Activated T-helper 2 cell treated with anti-CD3 and anti-CD28 coated beads, Interferon-gamma antibody, Interleukin-2, Interleukin-4, amounts not matched to agents 10 μg/mL and 5 μg/mL and 100 μg/mL, durations not matched to agents 14 hours and 24 hours and 36 hours (primary cell): ENCODE measurements at places on chromosomes 13 and 19. TPM values are rescaled to one million over a fixed set of nuclear protein-coding genes. Genes with fewer than 3 reads are reported as not detected.

RAB20 gene
- total RNA-seq: 2.8 and 4.0 TPM in 2 replicates

PDX1 gene
- not detected in 2 replicates for total RNA-seq

RTBDN gene
- not detected in 2 replicates for total RNA-seq

SH2D3A gene
- total RNA-seq: 7.7 and 8.7 TPM in 2 replicates

DNA sequence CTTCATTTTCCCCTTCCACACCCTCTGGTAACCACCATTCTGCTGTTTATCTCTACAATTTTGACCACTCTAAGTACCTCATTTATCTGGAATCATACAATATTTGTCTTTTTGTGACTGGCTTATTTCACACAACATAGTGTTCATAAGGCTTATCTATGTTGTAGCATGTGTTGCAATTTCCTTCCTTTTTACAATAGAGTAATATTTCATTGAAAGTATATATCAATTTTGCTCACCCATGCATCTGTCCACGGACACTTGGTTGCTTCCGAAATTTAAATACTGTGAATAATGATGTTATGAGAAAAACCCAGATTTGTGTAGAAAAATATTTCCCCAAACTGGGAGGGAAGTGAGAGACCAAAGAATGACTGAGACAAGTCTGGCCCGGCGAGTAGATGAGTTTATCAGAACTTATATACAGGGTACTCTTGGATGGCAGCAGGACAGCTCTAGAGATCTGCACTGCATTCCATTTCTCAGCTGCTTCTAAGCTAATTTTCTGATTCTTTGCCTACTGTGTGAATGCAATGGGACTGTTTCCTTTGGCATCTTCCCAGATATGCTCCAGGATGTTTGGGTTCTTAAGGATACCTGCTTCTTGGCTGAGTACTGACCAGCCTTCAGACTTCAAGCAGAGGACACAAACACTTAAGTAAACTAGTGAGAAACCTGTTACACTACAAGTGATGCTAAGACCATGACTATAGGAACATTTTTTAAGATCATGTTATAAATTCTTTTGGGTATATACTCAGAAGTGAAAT is 834.0 kb upstream of the PCDH9 start:
- DNase-seq: no peak

DNA sequence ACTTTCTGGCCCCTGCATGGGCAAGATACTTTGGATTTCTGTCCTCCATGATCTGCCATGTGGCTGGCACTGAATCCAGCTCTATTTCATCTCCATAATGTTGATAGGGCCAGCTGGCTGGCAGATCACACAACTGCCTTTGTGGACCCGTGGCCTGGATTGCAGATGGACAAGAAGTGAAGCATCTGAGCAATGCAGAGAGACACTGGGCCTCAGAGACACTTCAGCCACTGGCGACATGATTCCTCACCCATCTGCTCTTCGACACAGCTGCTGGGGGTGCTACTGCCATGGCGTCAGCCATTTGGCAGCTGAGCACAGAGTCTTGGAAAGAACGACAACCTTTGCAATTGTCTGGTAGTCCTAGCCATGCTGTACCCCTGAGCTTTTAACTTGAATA is 79.5 kb upstream of the MYO16 start:
- no peak for DNase-seq

DNA sequence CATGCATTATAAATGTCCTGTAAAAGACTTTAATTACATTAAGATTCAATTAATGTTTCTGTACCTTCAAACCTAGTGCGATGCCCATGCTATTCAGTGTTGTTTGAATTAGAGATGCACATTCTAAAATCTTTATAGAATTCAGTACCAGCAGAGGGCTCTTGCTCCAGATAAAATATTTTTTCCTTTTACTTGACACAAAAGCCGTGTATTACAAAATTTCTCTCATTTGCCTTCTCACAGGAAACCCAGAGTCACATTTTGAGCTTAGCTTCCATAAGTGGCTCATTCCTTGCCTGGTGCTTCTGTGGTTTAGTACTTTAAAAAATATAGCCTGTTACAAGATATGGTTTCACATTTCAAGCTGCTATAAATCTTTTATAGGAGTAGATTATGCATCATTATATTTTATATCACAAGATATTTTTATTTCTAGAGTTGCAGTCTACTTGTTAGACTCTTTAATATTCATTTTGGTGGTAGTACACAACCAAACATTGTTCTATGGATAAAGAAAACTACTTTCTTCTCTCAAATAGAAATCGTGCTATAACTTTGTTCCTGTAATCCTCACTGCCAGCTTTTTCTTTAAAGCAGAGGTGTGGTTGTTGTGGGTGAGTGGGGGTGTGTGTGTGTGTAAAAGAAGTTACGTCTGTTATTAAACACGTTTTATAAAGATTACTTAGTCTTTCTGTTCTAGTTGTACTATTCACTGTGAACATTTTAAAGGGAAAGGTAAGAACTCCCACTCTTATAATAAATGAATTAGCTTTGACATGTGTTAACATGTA is 101.4 kb downstream of the RNF17 start:
- DNase-seq: no peak

DNA sequence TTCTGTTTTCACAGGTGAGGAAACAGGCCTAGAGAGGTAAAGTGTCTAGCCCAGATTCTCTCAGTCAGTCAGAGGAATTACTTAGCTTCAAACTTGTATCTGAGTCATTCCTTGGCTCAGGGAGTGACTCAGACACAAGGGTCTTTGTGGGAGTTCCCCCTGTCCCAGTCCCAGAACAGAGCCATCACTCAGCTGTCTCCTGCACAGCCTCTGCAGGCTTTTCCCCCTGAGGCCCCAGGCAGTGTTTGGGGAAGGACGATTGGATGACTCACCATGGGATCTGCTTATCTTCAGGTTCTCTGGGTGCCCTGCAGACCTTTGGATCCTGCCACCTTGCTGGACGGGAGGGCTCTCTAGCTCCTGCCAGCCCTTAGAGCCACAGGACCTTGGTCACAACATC is 13.2 kb downstream of the ZNF793 start:
- no peak for DNase-seq

DNA sequence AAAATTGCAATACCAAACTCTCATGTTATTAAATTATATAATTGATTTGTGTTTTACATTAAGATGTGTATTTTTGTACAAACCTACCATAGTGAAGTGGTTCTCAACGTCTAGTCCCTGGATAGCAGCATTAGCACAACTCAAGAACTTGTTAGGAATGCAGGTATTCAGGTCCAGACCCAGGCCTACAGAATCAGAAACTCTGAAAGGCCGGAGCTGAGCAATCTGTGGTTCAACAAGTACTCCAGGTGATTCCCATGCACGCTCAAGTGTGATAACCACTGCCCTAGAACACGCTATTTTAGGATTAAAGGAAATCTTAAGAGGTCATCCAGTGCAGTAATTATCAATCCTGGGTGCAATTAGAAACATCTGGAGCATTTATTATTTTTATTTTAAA is 456.3 kb downstream of the IRS2 start:
- no peak for DNase-seq

DNA sequence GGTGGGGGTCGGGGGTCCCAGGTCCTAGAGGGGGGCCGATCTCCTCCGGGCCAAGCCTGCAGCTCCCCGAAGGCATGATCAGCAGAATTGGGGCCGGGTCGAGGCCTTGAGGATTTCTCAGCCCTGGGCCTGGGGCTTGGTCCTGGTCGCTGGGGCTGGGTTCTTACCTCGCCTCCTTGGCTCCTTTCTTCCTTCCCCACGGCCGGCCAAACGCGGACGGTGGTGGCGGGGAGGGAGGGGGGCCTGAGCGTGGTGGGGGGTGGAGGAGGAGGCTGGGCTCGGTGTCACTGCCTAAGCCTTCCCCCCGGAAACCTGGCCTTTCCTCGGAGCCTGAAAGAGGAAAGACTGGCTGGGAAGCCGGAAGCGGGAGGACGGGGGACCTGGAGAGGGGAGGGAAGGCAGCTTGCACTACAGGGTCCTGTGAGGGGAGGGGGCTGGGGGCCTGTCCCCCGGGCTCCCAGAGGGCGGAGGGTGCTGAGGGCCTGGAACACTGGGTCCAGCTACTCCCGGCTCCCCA is at the start of gene ZNF579:
Gene ZNF579, minus strand, starts transcription at position 221 of the 517 bp plus-strand sequence. CDS start 1,209 bp downstream, outside the sequence.
- peak; percentile 68 for DNase-seq

DNA sequence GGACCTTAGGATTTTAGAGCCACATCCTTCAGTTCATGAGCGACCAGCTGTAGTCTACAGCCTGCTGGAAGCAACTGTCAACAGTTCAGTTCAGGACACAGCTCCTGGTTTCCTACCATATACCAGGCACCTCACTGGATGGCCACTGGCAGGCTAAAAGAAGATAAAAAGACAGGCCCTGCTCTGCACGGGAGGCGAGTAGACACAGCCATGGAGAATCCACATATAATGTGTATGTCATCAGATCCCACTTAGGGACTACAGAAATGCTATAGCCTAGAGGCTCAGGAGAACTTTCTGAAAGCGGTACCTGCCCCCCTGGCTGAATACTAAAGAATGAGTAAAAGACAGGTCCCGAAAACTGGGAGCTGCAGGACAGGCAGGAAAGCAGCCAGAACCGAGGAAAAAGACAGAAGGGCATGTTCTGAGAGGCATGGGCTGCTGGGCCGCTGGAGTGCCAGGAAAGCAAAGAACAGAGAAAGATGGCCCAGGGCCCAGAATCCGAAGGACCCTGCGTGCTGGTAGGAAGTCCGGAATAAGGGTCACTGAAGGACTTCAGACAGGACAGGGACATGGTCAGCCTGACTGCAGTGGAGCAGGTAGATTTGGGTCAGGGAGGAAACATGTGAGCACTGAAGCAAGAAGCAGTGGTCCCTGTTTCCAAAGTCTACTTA is 23.5 kb downstream of the DZIP1 start:
- DNase-seq: no peak

- DNase-seq: no peak
Measured at GRCh38 chr19:16347706-16348105, 23.1 kb downstream of the KLF2 start.

DNA sequence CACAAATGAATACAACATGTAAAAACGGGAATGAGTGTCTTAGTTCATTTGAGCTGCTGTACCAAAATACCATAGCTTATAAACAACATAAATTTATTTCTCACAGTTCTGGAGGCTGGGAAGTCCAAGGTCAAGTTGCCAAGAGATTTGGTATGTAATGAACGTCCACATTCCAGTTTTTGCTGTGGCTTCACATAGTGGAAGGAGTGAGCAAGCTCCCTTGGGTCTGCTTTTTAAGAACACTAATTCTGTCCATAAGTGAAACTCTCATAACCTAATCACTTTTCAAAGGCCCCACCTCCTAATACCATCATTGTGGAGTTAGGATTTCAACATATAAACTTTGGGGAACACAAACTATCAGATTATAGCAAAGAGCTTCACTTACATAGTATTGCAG is 1189.6 kb downstream of the PCDH9 start:
- DNase-seq: no peak

GRCh38 chr13:48563626-48564025 is 30.7 kb upstream of the RCBTB2 start:
- no peak for DNase-seq

DNA sequence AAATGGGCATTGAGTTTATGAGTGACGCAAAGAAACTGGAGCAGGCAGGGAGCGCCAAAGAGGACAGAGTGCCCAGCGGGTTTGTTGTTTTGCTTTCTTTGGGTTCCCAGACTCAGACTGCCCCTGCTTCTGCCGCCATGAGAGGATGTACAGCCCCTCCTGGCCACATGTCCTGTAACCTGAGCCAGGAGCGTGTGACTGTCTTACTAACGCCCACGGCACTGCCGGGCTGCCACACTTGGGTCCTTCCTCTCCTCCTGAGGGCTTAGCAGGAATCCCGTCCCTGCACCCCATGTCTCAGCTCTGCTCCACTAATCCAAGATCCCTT is 80.5 kb downstream of the GPR12 start:
- no peak for DNase-seq

GRCh38 chr13:110301083-110301482 is 5.9 kb downstream of the COL4A1 start:
- DNase-seq: no peak

GRCh38 chr13:77752512-77753069 is 55.1 kb downstream of the SLAIN1 start:
- DNase-seq: no peak

DNA sequence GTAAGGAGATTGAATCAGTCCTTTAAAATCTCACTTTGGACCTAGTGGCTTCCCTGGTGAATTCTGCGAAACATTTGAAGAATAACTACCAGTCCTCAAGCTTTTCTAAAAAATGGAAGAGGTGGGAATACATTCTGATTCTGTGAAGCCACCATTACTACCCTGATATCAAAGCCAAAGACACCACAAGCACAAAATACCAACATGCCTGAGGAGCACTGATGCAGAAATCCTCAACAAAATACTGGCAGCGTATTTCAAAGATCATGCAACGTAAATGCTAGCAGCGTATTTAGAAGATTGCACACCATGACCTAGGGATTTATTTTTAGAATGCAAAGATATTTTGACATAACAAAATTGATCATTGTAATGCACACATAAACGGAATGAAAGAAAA is 14.4 kb downstream of the ATP4B start:
- DNase-seq: no peak

DNA sequence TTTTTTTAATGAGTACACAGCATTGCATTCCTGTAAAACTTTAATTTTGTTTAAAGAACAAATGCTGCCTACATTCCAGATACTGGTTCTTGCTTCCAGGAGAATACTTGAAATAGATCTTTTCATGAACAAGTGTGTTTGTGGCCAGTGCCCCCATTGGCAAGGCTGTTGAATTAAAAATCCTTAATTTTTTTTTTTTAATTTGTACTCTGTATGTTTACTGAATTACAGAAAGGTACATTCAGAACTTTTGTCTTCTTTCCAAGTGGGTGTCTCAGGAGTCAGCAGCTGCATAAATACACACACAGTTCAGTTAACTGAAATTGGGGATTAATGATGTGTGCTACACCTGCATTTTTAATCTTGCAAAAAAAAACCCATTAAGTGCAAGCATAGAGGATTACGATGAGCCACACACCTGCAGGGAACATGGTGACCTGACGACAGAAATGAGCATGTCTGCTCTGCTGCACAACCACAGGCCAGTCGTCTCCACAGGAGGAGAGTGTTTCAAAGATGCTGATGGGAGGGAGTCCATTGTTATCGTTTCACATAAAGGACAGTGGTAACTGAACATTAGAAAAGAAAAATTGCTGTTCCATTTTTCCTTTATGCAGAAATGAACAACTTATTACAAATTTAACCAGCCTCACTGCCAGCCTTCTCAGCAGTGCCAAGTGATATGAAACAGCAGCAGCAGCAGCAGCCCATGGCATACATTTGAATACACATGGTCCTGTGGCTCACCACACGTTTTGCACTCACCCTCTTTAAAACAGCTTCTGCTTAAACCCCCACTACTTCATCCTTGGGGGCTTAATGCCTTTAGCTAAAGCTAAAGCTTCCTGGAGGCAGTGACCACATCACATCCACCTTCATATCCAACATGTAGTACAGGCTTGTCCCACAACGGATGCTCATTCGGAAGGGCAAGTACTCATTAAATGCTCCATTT is 72.3 kb upstream of the RFC3 start:
- DNase-seq: no peak

DNA sequence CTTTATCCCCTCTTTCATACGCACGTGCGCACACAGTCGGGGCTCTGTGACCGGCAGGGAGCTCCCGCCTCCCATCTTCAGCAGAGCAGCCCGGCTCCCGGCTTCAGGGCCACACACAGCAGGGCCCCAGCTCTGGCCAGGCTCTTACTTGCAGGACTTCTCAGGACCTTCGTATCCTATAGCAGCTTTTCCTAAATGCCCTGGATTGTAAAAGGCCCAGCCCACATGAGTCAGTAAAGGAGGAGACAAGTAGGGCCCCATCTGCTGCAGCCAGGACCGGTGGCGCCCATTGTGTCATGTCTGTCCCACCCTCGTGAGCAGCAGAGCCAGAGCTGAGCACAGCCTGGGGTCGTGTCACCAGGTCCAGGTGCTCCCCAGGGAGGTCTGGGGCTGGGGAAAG is 107.6 kb upstream of the VSTM2B start:
- no peak for DNase-seq
